ENCODE measurements at places on chromosomes 1 and 21. TPM values are rescaled to one million over a fixed set of nuclear protein-coding genes. Genes with fewer than 3 reads are reported as not detected.
A peak's percentile ranks its signal among the peaks of the same experiment; 100 is the strongest.

DNA sequence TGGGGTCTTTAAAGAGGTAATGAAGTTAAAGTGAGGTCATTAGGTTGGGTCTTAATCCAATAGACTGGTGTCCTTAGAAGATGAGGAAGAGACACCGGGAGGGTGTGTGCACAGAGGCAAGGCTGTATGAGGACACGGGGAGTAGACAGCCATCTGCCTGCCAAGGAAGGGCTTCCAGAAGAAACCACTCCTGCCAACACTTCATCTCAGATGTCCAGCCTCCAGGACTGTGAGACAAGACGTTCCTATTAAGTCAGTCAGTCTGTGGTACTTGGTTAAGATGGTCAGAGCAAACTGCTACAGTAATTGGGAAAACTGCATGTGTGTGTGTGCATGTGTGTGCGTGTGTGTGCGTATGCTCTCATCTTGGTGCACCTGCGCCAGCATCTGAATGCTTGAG lies 77.1 kb downstream of the RYR2 start:
- no peak for DNase-seq

DNA sequence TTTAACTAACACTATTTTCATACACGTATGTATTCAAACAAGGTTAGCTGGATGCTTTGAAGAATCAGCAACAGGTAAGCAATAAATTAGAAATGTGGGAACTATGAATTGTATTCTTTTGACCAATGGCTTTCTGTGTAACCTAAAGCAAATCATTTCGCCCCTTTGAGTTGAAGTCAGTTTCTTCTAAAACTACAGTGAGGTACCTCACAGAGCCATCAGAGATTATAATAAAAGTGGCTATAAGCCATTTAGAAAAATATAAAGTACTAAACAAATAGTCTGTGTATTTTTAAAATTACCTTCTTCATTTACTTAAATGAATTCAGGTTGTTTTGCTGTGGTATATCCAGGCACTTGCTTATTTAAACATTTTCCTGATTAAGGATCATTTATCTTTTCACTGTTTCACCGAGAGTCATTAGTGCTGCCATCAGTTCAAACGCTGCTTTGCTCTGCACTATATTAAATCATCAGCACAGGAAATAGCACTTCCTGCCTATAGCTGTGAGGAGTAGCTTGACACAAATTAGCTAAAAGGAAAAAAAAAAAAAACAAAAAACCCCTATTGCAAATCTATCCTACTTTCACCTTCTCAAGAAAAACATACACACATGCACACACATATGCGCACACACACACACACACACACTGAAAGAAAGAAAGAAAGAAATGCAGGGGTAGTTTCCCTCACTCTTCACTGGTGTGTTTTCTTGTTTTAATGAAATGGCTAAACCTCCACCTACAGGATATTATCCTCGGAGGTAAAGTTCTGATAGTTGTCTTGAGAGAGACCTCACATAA lies 39.8 kb upstream of the C1orf105 start:
- DNase-seq: no peak

GRCh38 chr1:53341961-53342707 lies 14.3 kb upstream of the LRP8 start:
- DNase-seq: no peak

DNA sequence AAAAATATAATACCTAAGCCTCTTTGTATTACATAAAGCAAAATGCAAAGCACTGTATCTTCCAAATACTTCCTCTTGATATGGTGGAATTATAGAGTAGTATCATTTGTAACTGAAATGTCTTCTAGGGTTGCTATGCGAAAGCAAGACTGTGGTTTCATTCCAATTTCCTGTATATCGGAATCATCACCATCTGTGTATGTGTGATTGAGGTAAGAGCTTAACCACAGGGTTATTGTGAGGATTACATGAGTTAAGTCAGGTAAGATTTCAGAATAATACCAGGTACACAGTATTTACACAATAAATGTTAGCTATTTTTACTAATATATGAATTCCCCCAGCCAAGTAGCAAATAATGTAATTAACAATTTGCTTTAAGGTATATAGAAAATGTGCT lies 24.7 kb downstream of the CD53 start:
- DNase-seq: no peak

GRCh38 chr1:12166834-12167492 lies at the start of gene TNFRSF1B:
Gene TNFRSF1B (plus strand): TSS chr1:12166991. CDS start chr1:12167092, 101 bp downstream.
- no peak for DNase-seq

- no peak for DNase-seq
These were observed 388.5 kb downstream of the PCP4 start for GRCh38 chr21:40255518-40256444.

DNA sequence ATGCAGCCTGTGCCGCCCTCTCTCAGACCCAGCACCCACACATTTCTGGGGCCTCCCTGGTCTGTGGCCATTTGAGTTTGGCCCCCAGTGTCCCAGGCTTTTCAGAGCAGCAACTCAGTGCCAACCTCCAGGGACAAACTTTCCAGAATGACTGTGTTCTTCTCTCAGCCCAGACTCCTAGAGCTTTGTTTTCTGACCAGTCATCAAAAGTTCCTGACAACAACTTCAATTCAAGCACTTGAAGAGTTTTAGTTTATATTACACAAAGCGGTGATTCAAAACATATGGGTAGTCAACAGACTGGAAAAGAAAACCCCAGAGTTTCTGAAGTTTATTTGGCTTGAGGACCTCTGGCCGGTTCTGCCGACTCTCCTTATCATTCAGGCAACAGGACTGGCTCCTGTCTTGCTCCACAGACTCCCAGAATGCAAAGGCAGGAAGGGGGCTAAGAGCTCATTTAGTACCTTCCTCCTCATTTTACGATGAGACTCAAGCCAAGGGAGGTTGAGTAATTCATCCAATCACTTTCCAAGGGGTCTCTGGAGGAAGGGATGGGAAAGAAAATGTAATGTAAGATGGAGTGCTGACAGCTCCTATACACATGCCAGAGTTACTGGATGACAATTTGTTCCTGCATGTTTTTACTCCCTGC lies 27.0 kb upstream of the TIAM1 start:
- peak; percentile 72 for DNase-seq

DNA sequence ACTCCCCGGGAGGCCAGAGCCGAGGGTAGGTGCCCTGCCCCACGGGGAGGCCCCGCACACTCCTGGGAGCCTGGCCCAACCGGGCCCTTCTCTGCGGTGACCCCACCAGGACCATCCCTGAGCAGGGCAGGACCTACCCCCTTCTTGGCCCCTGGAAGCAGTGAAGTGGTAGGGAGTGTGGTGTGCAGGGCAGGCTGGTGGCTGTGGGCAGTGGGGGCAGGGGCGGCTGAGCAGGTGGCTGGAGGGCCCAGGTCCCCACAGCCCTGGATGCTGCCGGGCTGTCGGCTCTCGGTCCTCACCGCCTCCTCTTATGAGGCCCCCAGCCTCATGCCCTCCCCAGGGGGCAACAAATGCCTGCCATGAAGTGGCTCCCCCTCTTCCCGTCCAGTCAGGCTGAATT lies 19.5 kb downstream of the PLCH2 start:
- no peak for DNase-seq

Gene C8B
- not detected for total RNA-seq

Gene MAP3K7CL
- 13.5 TPM for total RNA-seq

Gene CELA2B
- 0.32 TPM for total RNA-seq

Gene TMEM269
- total RNA-seq: not detected

Gene LCE1A
- total RNA-seq: not detected

All from urinary bladder (tissue), 4 donors.